ENCODE measurements at places on chromosomes 4 and X. TPM values are rescaled to one million over a fixed set of nuclear protein-coding genes. Genes with fewer than 3 reads are reported as not detected.

- no peaks in the 10 kb centered on the region for H3K27me3 ChIP-seq
- no peak overlapping the region for H3K4me3 ChIP-seq
- H3K4me1 ChIP-seq: no peaks in the 10 kb centered on the region
- H3K36me3 ChIP-seq: no peaks in the 10 kb centered on the region
- no peak for DNase-seq
- H3K27ac ChIP-seq: no peak overlapping the region
These were observed 268.1 kb downstream of the ANK2 start for GRCh38 chr4:113317523-113317922.

- H3K36me3 ChIP-seq: no peaks in the 10 kb centered on the region
- no peak overlapping the region for H3K27ac ChIP-seq
- no peak for DNase-seq
- no peaks in the 10 kb centered on the region for H3K4me1 ChIP-seq
- no peak overlapping the region for H3K4me3 ChIP-seq
- peaks cover 12% of the 10 kb centered on the region for H3K27me3 ChIP-seq
These were observed 2.2 kb downstream of the GRIA2 start for GRCh38 chr4:157222771-157223160.

- H3K27ac ChIP-seq: no peak overlapping the region
- DNase-seq: no peak
- no peaks in the 10 kb centered on the region for H3K27me3 ChIP-seq
- peaks cover 6% of the 10 kb centered on the region for H3K4me1 ChIP-seq
- no peaks in the 10 kb centered on the region for H3K36me3 ChIP-seq
- no peak overlapping the region for H3K4me3 ChIP-seq
These were observed 156.9 kb downstream of the CBR4 start for GRCh38 chr4:168852933-168853713.

DNA sequence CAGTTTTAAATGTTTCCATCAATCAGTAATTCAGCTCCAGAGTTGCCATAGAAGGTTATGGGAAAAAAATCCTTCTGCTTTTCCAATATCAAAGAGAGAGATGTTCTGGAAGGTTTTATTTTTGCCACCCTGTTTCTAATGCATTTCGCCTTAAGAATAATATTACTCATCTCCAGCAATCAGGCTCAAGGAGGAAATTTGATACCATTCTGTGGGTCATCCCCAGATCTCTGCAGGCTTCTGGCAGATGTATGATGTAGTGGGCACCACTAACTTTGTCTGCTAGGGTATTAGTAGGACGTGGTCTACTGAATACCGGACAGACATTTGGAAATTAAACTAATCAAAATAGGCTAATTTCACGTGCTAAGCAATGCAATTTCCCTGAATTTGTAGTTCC, 645.4 kb upstream of the TENM3 start:
- no peaks in the 10 kb centered on the region for H3K36me3 ChIP-seq
- H3K27me3 ChIP-seq: no peaks in the 10 kb centered on the region
- H3K4me1 ChIP-seq: no peaks in the 10 kb centered on the region
- H3K4me3 ChIP-seq: no peak overlapping the region

DNA sequence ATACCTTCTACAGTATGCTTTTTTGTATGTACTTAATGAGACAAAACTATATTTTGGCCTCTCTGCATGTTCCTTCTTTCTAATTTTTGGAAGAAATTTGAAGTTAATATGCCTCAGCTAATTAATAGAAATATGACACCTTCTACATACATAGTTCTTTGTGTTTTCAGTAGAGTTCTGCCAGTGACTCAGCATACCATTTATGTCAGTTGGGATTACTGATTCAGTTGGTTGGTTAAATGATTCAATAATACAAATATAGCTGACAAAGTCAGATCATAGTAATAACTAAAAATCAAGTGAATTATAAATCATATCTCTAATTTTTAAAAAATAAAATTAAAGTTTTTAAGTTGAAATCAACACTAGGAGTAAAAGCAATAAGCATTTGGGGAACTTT, 16.8 kb downstream of the BTC start:
- H3K27me3 ChIP-seq: no peaks in the 10 kb centered on the region
- no peak for DNase-seq
- H3K27ac ChIP-seq: no peak overlapping the region

DNA sequence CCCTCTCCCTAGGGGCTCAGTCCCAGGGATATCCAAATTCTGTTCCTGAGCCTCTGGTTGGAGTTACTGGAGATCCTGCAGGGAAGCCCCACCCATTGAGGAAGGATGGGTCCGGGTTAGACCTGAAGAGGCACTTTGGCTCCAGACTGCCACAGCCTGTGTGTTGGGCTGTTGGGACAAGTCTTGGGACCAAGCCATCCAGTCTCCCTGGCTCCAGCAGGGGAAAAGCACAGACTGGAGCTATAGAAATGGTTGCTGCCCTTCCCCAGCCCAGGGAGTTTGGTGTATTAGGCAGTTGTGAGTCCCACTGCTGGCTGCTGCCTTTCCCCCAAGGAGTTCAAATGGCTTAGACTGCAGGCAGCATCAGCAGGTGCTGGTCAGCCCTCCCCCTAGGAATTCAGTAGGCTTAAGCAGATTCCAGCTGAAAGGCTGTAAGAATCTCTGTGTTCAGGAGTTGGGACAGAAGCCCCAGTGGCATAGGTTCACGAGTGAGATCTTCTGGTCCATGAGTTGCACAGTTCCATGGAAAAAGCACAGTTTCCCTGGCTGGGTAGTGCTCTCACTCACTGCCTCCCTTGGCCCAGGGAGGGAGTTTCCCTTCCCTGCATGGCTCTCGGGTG, 344.0 kb upstream of the EPHA5 start:
- H3K27ac ChIP-seq: no peak overlapping the region
- no peaks in the 10 kb centered on the region for H3K4me1 ChIP-seq
- no peak for DNase-seq
- no peaks in the 10 kb centered on the region for H3K36me3 ChIP-seq
- H3K4me3 ChIP-seq: no peak overlapping the region

GRCh38 chr4:165563851-165564250, 185.0 kb downstream of the CPE start:
- H3K27ac ChIP-seq: no peak overlapping the region
- no peaks in the 10 kb centered on the region for H3K27me3 ChIP-seq
- no peak for DNase-seq
- H3K4me3 ChIP-seq: no peak overlapping the region

GRCh38 chr4:54276641-54277430, 47.7 kb downstream of the PDGFRA start:
- H3K27ac ChIP-seq: no peak overlapping the region
- H3K27me3 ChIP-seq: no peaks in the 10 kb centered on the region
- no peaks in the 10 kb centered on the region for H3K4me1 ChIP-seq
- H3K4me3 ChIP-seq: no peak overlapping the region
- DNase-seq: no peak

GRCh38 chr4:183984566-183984965, 79.5 kb downstream of the STOX2 start:
- no peak overlapping the region for H3K4me3 ChIP-seq
- H3K4me1 ChIP-seq: no peaks in the 10 kb centered on the region
- H3K36me3 ChIP-seq: no peaks in the 10 kb centered on the region
- H3K27me3 ChIP-seq: no peaks in the 10 kb centered on the region
- no peak overlapping the region for H3K27ac ChIP-seq
- no peak for DNase-seq

GRCh38 chr4:80077639-80078038, 4.6 kb upstream of the ANTXR2 start:
- no peaks in the 10 kb centered on the region for H3K36me3 ChIP-seq
- H3K27me3 ChIP-seq: no peaks in the 10 kb centered on the region
- H3K4me1 ChIP-seq: peaks cover 9% of the 10 kb centered on the region
- no peak for DNase-seq
- no peak overlapping the region for H3K27ac ChIP-seq

GRCh38 chr4:82508806-82509428, 52.9 kb downstream of the TMEM150C start:
- no peaks in the 10 kb centered on the region for H3K36me3 ChIP-seq
- H3K4me1 ChIP-seq: no peaks in the 10 kb centered on the region
- no peaks in the 10 kb centered on the region for H3K27me3 ChIP-seq
- no peak overlapping the region for H3K27ac ChIP-seq

Gene SSX3
- not detected for total RNA-seq

Gene PPP2R2C
- 0.20 TPM for total RNA-seq
